ENCODE measurements at places on chromosomes 2 and 18. TPM values are rescaled to one million over a fixed set of nuclear protein-coding genes. Genes with fewer than 3 reads are reported as not detected.
A peak's percentile ranks its signal among the peaks of the same experiment; 100 is the strongest.

Gene LYG2
- not detected for total RNA-seq

Gene AKAIN1
- not detected for total RNA-seq

Gene POTEI
- not detected for total RNA-seq

Gene SIX2
- 14.8 TPM for total RNA-seq

Gene UGT1A4
- total RNA-seq: not detected

Gene CBLN2
- not detected for total RNA-seq

Gene KCNIP3
- 0.29 TPM for total RNA-seq

Gene PLGLB1
- total RNA-seq: 2.9 TPM

Gene OTOF
- not detected for total RNA-seq

Gene GAD1
- 0.36 TPM for total RNA-seq

Gene SLC38A11
- total RNA-seq: not detected

- no peak overlapping the region for H3K27ac ChIP-seq
- no peaks in the 10 kb centered on the region for H3K4me1 ChIP-seq
- no peak for DNase-seq
- H3K36me3 ChIP-seq: no peaks in the 10 kb centered on the region
These were observed 35.4 kb downstream of the PDE1A start for GRCh38 chr2:182391443-182391842.

- DNase-seq: peak; percentile 94
- H3K4me3 ChIP-seq: peak overlapping the region; percentile 86
- H3K27ac ChIP-seq: peak overlapping the region; percentile 61
- peaks cover 21% of the 10 kb centered on the region for H3K36me3 ChIP-seq
- H3K4me1 ChIP-seq: peaks cover 42% of the 10 kb centered on the region
- H3K27me3 ChIP-seq: no peaks in the 10 kb centered on the region
These were observed 43.7 kb downstream of the HDLBP start for GRCh38 chr2:241271706-241272302.

DNA sequence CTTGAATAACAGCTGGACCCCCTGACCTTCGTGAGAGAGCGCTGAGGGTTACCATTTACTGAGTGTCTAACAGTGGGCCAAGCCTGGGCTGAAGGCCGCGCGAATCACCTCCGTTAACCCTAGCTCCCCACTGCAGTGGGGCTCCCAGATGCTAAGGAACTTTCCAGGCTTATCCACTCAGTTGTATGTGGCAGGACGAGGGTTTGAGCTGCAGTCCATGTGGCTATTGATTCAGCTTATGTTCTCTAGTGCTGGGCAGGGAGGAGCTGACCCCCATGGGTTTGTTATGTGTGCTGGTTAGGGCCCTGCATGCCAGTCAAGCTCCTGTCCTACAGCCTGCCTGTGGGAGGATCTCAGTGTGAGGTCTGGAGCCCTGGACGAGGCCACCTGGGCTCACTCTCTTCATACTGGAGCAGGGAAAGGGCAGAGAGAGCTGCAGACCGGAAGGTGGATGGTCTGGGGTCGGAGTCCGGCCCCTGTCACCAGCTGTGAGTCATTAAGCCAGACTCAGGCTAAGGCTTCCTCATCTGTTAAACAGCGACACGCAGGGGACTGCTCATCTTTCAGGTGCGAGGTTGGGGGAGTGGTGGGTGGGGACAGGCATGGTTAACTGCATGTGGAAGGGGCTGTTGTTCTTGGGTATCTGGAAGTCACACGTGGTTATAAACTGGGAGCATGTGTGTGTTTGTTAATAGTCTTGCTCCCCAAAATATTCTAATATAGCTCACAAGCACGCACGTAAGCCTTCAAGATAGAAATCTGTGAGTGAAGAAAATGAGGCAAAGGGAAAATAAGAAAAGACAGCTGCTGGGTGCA lies 6.6 kb downstream of the PSD4 start:
- no peak overlapping the region for H3K27ac ChIP-seq
- DNase-seq: no peak
- no peaks in the 10 kb centered on the region for H3K4me1 ChIP-seq
- no peaks in the 10 kb centered on the region for H3K36me3 ChIP-seq
- H3K4me3 ChIP-seq: no peak overlapping the region
- H3K27me3 ChIP-seq: no peaks in the 10 kb centered on the region

DNA sequence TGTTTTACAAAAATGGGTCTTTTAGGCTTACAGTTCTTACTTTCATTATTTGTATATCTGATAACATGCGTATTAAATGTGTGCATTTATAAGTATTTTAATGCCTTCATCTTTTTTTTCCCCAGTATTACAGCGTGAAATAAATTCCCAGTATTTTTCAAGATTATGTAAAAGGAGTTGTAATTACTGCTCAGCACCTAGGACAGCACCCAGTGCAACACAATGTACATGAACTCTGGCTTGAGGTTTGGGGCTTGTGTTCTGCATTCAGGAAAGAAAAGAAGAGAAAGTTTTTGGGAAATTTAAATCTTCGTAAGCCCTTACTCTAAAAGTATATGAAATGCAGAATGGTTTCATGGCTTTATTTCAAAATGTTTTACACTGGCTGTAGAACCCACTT lies 16.7 kb downstream of the ZNF638 start:
- no peaks in the 10 kb centered on the region for H3K4me1 ChIP-seq
- H3K27me3 ChIP-seq: no peaks in the 10 kb centered on the region
- no peak overlapping the region for H3K27ac ChIP-seq

- H3K27ac ChIP-seq: peak overlapping the region; percentile 59
- H3K4me3 ChIP-seq: peak overlapping the region; percentile 3
- H3K27me3 ChIP-seq: no peaks in the 10 kb centered on the region
- H3K36me3 ChIP-seq: no peaks in the 10 kb centered on the region
- DNase-seq: peak; percentile 65
- H3K4me1 ChIP-seq: peaks cover 23% of the 10 kb centered on the region
These were observed 234.2 kb upstream of the SPOPL start for GRCh38 chr2:138267161-138267901.

DNA sequence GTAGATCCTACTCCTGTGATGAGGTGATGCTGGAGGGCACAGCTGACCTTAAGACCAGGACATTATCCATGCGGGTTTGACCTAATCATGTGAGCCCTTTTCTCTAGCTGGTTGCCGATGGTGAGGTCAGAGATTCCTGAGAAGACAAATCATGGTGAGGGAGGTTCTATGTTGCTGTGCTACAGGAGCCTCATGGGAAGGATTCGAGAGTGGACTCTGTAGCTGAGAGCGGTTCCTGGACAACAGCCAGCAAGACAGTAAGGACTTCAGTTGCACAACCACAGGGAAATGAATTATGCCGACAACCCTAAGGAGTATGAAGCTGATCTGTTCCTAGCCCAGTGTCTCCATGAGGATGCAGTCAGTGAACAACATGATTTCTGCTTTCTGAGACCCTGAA lies 80.4 kb downstream of the EPB41L3 start:
- no peaks in the 10 kb centered on the region for H3K4me1 ChIP-seq
- H3K36me3 ChIP-seq: no peaks in the 10 kb centered on the region
- no peak overlapping the region for H3K27ac ChIP-seq
- no peaks in the 10 kb centered on the region for H3K27me3 ChIP-seq
- no peak overlapping the region for H3K4me3 ChIP-seq

- no peak overlapping the region for H3K27ac ChIP-seq
- DNase-seq: no peak
- H3K4me1 ChIP-seq: no peaks in the 10 kb centered on the region
- no peaks in the 10 kb centered on the region for H3K27me3 ChIP-seq
These were observed 66.5 kb upstream of the CCDC178 start for GRCh38 chr18:33507019-33507418.

- H3K4me1 ChIP-seq: no peaks in the 10 kb centered on the region
- H3K36me3 ChIP-seq: no peaks in the 10 kb centered on the region
- DNase-seq: no peak
- no peaks in the 10 kb centered on the region for H3K27me3 ChIP-seq
- no peak overlapping the region for H3K4me3 ChIP-seq
These were observed 76.9 kb downstream of the MC4R start for GRCh38 chr18:60295674-60296073.

DNA sequence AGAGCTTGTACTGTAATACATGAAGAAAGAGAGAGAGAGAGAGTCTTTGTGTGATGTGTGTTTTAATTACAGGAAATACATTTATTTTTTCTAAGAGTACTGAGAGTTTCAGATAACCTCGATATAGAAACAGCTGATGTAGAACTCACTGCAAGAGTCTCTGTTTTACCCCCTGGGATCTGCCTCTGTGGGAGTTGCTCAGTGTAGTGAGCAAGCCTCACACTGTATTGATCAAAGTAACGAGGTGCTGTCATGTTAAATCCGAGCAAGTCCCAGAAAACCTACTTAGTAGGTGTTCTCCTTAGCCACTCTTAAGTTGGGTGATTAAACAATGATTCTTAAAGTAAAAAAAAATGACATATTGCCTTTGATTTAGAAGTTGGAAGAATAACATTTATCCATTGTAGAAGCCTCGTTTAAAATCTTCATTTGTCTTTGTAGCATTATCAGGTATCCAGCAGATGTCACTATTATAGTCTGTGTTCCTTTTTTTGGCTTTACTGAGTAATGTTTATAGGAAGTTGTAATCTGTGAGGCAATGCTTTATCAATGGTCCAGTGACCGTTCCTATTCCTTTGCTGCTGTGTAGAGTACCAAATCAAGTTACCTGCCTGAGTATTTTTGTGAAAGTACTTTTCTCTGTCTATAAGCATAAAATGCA lies 219.0 kb downstream of the MYO3B start:
- no peak overlapping the region for H3K27ac ChIP-seq
- H3K4me1 ChIP-seq: no peaks in the 10 kb centered on the region
- H3K36me3 ChIP-seq: no peaks in the 10 kb centered on the region
- no peak for DNase-seq
- no peak overlapping the region for H3K4me3 ChIP-seq

- no peaks in the 10 kb centered on the region for H3K27me3 ChIP-seq
- H3K27ac ChIP-seq: no peak overlapping the region
These were observed 450.6 kb upstream of the ST6GAL2 start for GRCh38 chr2:107336526-107336925.

GRCh38 chr18:58762781-58763171 lies 91.5 kb downstream of the MALT1 start:
- H3K4me1 ChIP-seq: no peaks in the 10 kb centered on the region
- H3K27ac ChIP-seq: no peak overlapping the region
- peaks cover 16% of the 10 kb centered on the region for H3K27me3 ChIP-seq
- H3K4me3 ChIP-seq: no peak overlapping the region
- H3K36me3 ChIP-seq: no peaks in the 10 kb centered on the region

DNA sequence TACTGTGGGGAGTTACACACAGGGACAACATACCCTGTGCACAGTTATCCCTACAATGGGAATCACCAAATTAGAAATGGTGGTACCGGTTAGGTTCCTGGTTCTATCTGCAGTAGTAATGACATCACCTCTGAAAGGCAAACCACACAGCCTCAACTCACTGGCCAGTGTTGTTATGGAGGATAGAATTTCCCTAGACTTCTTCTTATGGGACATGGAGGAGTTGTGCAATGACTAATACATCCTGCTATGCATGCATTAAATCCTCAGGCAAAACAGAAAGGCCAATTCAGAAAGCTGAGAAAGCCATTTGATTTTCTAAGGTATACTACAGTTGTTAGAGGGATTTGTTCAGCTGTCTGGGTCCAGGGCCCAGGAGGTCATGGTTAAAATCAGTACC lies 439.3 kb downstream of the TMX3 start:
- H3K27ac ChIP-seq: peak overlapping the region; percentile 7
- H3K4me1 ChIP-seq: no peaks in the 10 kb centered on the region
- H3K4me3 ChIP-seq: no peak overlapping the region
- no peaks in the 10 kb centered on the region for H3K36me3 ChIP-seq

DNA sequence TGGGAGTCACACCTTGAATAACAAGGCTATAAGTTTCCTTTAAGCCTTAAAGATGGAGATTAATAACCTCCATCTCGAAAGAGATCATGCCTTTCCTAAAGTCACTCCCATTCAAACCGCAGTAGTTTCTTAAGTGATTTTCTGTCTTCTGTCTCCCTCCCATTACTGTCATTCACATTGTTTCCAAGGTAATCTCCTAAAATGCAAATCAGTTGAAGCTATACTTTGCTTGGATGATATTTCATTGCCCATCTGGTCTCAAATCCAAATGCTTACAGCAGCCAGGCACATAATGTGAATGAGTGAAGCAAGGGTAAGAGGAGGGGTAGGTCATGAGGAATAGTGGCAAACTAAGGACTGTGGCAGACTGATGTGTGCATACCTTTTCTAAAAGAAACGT lies 116.4 kb downstream of the CCDC141 start:
- H3K27ac ChIP-seq: no peak overlapping the region
- H3K4me1 ChIP-seq: no peaks in the 10 kb centered on the region
- H3K36me3 ChIP-seq: no peaks in the 10 kb centered on the region

DNA sequence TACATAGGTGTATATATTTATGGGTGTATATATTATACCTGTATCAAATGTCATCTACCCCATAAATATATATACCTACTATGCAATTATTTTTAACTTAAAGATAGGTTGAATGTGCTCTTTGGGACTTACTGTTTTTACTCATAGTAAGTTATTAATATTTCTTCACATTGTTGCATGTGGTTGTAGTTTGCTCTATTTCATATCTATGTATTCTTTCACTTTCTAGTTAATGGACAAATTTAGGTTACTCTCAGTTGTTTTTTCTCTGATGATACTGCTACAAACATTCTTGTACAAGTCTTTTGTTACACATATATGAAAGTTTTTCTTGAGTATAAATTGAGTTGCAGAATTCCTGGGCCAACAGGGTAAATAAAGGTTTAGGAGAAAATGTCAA lies 601.8 kb upstream of the ID2 start:
- no peak overlapping the region for H3K4me3 ChIP-seq
- H3K4me1 ChIP-seq: no peaks in the 10 kb centered on the region
- no peak for DNase-seq
- H3K27ac ChIP-seq: no peak overlapping the region
- no peaks in the 10 kb centered on the region for H3K36me3 ChIP-seq

DNA sequence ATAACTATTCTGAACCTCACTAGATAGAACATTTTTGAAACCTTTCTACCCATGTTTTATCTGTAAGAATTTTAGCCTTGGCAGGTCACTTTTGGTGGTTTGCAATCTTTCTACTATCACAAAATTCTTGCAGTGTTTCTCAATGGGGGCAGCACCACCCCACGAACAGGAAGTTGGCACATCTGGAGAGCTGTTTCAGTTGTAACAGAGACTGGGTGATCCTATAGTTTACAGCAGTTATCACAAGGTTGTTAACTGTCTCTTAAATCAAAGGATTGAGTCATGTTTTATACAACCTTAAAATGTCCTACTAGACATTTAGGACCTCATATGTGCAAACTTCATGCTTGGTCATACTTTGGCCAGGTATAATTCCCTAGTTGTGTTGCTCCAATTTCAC lies 829.2 kb downstream of the ERBB4 start:
- H3K27ac ChIP-seq: no peak overlapping the region
- no peak for DNase-seq
- H3K27me3 ChIP-seq: no peaks in the 10 kb centered on the region
- no peaks in the 10 kb centered on the region for H3K4me1 ChIP-seq

GRCh38 chr2:46921676-46922448 lies 6.3 kb upstream of the MCFD2 start:
- no peaks in the 10 kb centered on the region for H3K36me3 ChIP-seq
- peak; percentile 62 for DNase-seq
- no peaks in the 10 kb centered on the region for H3K27me3 ChIP-seq
- H3K4me1 ChIP-seq: peaks cover 24% of the 10 kb centered on the region
- no peak overlapping the region for H3K4me3 ChIP-seq
- peak overlapping the region; percentile 56 for H3K27ac ChIP-seq

GRCh38 chr2:237202288-237203030 lies 116.8 kb downstream of the COPS8 start:
- no peak for DNase-seq
- H3K27me3 ChIP-seq: no peaks in the 10 kb centered on the region
- H3K36me3 ChIP-seq: no peaks in the 10 kb centered on the region
- H3K27ac ChIP-seq: peak overlapping the region; percentile 80
- H3K4me1 ChIP-seq: peaks cover 45% of the 10 kb centered on the region

- no peak overlapping the region for H3K4me3 ChIP-seq
- no peak overlapping the region for H3K27ac ChIP-seq
- H3K36me3 ChIP-seq: peaks cover 10% of the 10 kb centered on the region
- no peaks in the 10 kb centered on the region for H3K27me3 ChIP-seq
- peaks cover 11% of the 10 kb centered on the region for H3K4me1 ChIP-seq
These were observed 1.6 kb upstream of the SLC66A2 start for GRCh38 chr18:79952996-79953559.

All from osteoblast (primary cell).